Ascending aorta (tissue), 2 donors: ENCODE measurements at places on chromosomes 6 and 20.

DNA sequence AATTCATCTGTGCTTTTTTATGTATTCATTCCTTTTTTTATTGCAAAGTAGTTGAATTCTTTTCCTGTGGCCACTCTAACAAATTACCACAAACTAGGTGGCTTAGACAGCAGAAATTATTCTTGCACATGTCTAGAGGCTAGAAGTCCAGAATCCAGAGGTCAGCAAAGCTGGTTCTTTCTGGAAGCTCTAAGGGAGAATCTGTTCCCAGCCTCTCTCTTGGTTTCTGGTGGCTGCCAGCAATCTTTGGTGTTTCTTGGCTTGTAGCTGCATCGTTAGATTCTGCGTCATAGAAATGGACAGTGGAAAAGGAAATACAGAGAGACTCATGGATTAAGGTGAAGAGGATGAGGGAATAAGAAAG, 39.3 kb downstream of the GSTA2 start:
- no peak overlapping the region for H3K4me3 ChIP-seq
- H3K27ac ChIP-seq, result peak overlapping the region; percentile 91
- peaks cover 9% of the 10 kb centered on the region for H3K4me1 ChIP-seq
- H3K36me3 ChIP-seq, result no peaks in the 10 kb centered on the region
- DNase-seq, result peak; percentile 68

GRCh38 chr20:53445321-53445731, 148.3 kb downstream of the ZNF217 start:
- H3K27ac ChIP-seq, result no peak overlapping the region
- no peak for DNase-seq
- H3K36me3 ChIP-seq, result no peaks in the 10 kb centered on the region
- H3K4me3 ChIP-seq, result no peak overlapping the region
- no peaks in the 10 kb centered on the region for H3K4me1 ChIP-seq

DNA sequence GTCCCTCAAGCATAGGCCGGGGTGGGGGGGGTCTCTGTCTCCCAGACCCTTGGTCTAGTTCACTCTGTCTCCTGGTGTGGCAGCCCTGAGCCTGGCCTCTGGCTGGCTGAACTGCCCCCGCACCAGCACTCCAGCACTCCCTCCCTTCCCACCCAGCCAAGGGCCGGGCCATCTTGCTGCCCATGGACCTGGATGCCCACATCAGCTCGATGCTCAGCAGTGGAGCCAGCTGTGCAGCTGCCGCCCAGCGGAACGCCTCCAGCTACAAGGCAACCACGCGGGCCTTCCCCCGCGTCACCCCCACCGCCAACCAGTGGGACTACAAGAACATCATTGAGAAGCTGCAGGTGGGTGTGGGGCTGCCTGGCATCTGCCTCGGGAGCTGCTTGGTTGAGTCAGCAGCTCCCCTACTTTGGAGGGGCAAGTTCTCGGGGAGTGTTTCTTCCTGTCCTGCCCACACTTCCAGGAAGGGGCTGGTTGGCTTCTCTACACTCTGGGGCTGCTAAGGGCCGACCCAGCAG, 28.4 kb downstream of the UQCC2 start:
- no peaks in the 10 kb centered on the region for H3K36me3 ChIP-seq
- DNase-seq, result no peak
- H3K27ac ChIP-seq, result no peak overlapping the region
- H3K4me1 ChIP-seq, result no peaks in the 10 kb centered on the region
- H3K27me3 ChIP-seq, result no peaks in the 10 kb centered on the region

DNA sequence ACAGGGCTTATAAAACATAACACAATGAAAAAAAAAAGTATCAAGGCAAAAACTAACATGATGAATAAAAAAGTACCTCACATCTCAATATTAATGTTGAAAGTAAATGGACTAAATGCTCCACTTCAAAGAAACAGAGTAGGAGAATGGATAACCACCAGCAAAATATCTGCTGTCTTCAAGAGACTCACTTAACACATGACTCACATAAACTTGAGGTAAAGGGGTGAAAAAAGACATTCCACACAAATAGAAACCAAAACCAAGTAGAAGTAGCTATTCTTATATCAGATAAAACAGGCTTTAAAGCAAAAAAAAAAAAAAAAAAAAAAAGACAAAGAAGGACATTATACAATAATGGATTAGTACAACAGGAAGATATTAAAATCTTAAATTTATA, 86.9 kb downstream of the TBC1D32 start:
- DNase-seq, result no peak
- H3K4me3 ChIP-seq, result no peak overlapping the region
- no peaks in the 10 kb centered on the region for H3K4me1 ChIP-seq
- H3K36me3 ChIP-seq, result peaks cover 9% of the 10 kb centered on the region
- no peak overlapping the region for H3K27ac ChIP-seq
- H3K27me3 ChIP-seq, result no peaks in the 10 kb centered on the region

GRCh38 chr6:87378947-87379346, 28.8 kb upstream of the CFAP206 start:
- H3K27me3 ChIP-seq, result no peaks in the 10 kb centered on the region
- no peaks in the 10 kb centered on the region for H3K4me1 ChIP-seq
- DNase-seq, result no peak
- no peaks in the 10 kb centered on the region for H3K36me3 ChIP-seq
- H3K4me3 ChIP-seq, result no peak overlapping the region

- H3K4me3 ChIP-seq, result no peak overlapping the region
- no peak for DNase-seq
- no peaks in the 10 kb centered on the region for H3K27me3 ChIP-seq
- no peaks in the 10 kb centered on the region for H3K4me1 ChIP-seq
- H3K27ac ChIP-seq, result no peak overlapping the region
Measured at GRCh38 chr20:23298155-23298554, 52.4 kb upstream of the NXT1 start.

- H3K4me3 ChIP-seq, result no peak overlapping the region
- H3K27me3 ChIP-seq, result no peaks in the 10 kb centered on the region
- no peak overlapping the region for H3K27ac ChIP-seq
- no peaks in the 10 kb centered on the region for H3K4me1 ChIP-seq
- no peaks in the 10 kb centered on the region for H3K36me3 ChIP-seq
- no peak for DNase-seq
Measured at GRCh38 chr20:15445056-15445840, 1107.8 kb upstream of the FLRT3 start.
